ENCODE measurements at places on chromosomes 6 and 20.

DNA sequence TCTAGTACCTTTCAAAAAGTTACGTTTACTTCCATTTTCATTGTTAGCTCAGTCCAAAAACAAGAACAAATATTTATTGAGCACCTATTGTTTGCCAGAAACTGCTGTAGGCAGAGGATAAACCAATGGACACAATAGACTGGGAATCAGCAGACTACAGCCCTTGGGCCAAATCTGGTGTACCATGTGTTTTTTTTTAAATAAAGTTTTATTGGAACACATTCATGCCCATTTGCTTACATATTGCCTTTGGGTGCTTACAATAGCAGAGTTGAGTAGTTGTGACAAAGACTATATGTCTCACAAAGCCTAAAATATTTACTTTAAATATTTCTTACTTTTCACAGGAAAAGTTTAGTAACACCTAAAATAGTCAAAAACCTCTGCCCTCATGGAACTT lies 216.1 kb downstream of the COL9A1 start:
- no peak for DNase-seq

GRCh38 chr6:11380969-11381744 lies 148.7 kb upstream of the NEDD9 start:
- no peak for DNase-seq

GRCh38 chr6:91167846-91168245 lies 581.0 kb upstream of the MAP3K7 start:
- DNase-seq: no peak

- DNase-seq: no peak
Observed at GRCh38 chr6:38262026-38262425, 377.7 kb downstream of the BTBD9 start.

- no peak for DNase-seq
Observed at GRCh38 chr6:168756009-168756634, 315.1 kb downstream of the SMOC2 start.
